Activated naive CD4-positive, alpha-beta T cell treated with anti-CD3 and anti-CD28 coated beads, Interleukin-2, amount 50 U/mL, for 16 hours (primary cell): ENCODE measurements at places on chromosomes 7 and 10.

- no peak for DNase-seq
These were observed 60.0 kb downstream of the GRK5 start for GRCh38 chr10:119267384-119267783.

DNA sequence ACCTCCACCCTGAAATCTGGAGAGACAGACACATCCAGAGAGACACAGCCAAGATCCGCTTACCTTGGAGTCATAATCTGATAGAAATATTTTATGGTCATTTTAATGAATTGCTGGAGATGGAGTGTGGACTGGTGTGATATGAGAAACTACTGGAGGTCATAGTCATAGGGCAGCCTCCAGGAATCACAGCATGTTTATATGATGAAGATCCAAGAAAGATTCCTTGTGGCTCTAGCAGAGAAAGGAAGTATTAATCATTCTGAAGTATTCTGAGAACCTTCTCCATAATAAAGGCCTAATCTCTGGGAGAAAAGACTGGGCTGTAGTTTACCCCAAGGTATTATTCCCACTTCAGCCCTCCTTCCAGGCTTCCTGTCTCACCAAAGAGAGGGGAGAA, 38.0 kb downstream of the POLR1F start:
- DNase-seq: no peak

- no peak for DNase-seq
These were observed 72.7 kb downstream of the ELFN1 start for GRCh38 chr7:1742555-1743303.

DNA sequence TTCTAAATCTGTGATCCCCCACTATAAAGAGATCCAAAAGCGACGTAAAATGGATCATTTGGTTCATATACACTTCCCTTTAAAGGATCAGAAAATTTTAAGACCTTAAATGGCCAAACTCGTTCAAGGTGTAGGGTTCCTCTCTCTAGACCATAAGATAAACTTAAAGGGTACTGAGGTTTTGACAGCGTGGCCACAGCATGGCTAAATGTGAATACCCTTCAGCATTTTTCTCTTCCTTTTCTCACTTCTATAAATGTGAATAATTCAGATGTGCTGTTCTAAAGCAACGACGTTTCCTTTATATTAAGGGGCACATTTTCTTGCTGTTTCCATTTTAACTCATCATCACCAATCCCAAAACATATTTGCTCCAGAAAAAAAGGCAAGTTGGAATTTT, 5.2 kb downstream of the ZCWPW1 start:
- DNase-seq: no peak

GRCh38 chr10:43194859-43195258, 56.6 kb downstream of the CSGALNACT2 start:
- DNase-seq: no peak

DNA sequence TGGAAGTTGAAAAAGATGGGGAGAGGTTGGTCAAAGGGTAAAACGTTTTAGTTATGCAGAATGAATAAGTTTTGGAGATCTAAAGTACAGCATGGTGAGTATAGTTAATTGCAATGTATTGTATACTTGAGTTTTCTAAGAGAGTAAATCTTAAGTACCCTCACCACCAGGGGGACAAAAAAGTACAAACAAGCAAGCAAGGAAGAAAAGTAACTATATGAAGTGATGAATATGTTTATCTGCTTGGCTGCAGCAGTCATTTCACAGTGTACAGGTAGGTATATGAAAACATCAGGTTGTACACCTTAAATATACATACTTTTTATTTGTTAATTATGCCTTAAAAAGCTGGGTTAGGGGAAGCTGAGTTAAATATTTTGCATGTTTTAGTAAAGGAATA, 157.3 kb downstream of the PCLO start:
- no peak for DNase-seq

DNA sequence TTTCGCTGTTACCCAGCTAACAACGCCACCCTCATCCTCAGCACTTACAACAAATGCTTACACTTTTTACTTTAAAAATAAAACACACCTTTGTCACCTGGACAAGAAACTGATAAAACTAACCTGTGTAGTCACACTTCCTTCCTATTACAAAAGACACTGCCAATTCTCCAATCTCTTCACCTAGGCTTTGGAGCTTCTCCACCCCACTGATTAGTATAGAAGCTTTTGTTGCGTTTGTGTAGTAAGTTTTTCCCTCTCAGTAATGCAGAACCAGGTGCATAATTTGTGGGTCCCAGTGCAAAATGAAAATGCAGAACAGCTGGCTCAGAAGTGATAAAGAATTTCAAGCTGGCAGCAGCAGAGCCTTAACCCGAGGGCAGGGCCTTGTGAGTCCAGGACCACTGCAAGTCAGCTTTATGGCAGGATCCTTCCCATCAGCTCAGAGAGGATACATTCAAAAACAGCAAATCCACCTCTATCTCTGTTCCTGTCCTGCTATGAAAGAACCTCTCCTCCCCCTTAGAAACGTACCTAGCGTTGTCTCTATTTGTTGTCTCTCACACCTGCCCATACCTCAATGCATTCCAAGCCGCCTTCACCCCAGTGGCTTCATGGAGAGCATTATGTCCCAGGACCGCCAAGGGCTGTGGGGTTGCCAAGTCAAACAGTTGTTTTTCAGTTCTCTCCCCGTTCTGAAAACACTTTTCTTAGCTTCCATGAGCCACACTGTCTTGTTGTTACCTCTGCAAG, 40.3 kb upstream of the EGFR start:
- no peak for DNase-seq

GRCh38 chr7:80257756-80258155, 123.1 kb downstream of the GNAI1 start:
- DNase-seq: no peak

GRCh38 chr7:51080216-51080615, 236.4 kb downstream of the COBL start:
- DNase-seq: no peak

DNA sequence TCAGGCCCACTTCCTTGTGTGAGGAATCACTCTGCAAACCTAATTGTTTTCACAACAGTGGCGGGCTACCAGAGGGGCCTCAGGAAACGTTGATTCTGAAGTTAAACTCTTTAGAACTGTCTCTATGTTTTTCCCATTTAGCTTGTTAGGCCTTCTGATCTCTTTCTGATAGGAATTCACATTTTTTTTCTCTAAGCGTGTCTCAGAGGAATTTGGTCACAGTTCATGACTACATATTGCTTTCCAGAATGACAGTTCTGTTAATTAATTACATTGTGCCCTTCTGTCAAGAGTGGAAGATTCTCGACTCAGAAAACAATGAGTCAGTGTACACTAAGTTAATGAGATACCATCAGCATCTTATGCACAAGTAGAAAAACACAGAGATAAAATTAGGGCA, 469.2 kb upstream of the C7orf33 start:
- no peak for DNase-seq

DNA sequence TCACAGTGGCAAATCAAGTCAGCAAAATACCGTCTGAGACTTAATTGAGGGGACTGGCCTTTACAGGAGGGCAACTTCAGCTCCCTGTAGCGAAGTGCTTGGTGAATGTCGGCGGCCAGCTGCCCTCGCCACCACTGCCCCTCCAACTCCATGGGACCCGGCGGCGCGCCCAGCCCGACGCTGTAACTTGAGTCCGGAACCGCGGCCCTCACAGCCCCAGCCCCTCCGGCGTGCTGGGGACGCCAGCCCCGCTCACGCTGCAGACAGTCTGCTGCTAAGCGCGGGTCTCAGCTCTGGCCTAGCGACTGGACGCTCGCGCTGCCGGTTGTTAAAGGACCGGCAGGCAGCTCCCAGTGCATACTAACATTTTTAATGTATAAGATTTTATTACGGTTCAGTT, 113.4 kb upstream of the NUPR2 start:
- no peak for DNase-seq

DNA sequence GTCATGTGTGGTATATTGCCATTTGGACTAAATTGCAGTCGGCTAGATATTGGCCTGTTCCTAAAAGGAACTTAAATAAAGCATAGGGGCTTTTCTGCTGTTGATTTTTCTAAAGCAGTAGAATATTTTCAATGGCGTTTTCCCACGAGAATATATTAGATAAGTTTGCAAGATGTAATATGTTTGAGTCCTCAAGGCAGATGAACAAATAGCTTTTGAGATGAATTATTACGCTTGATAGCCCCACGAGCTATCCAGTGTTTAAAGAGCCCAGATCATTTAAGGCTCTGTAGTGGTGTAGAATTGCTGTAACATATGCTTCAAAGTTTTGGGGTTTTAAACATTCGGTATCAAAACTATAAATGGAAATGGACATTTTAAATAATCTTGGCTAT, 2.9 kb downstream of the CELF2 start:
- DNase-seq: no peak

- no peak for DNase-seq
These were observed 252.8 kb downstream of the ELFN1 start for GRCh38 chr7:1922870-1923236.

DNA sequence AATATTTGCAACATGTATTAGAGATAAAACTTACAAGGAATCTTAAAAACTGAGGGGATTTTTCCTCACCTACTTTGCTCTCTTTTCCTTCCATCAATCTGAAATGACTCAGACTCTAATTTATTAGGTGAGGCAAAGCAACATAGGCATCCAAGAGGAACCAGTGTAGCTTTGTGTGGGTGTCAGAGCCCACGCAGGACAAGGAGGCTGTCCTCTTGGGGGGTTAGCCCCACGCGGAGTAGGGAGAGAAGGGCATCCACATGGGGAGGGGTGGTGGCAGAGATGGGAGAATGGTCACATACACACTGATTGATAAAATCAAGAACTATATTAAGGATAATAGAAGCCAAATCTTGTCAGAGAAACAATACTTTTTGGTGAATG, 33.8 kb upstream of the ARMS2 start:
- DNase-seq: no peak

DNA sequence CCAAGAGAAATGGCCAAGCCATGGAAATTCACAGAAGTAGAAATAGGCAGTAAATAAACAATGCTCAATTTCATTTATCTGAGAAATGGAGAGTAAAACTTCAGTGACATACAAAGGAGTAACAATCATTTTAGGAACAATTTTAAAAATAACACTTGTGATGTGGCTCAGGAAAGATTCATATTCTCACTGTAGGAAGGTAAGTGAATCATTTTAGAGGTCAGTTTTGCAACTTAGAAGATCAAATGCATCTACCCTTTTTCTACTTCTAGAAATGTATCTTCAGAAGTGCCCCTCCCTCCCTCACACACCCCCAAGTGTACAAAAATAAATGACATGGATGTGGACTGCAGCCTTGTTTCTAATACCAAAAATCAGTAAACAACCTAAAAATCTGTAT, 78.3 kb downstream of the ALOX5 start:
- DNase-seq: no peak

GRCh38 chr7:42014625-42015618, 222.1 kb downstream of the GLI3 start:
- peak; percentile 14 for DNase-seq

GRCh38 chr10:114810926-114811325, 10.7 kb upstream of the FHIP2A start:
- DNase-seq: no peak

DNA sequence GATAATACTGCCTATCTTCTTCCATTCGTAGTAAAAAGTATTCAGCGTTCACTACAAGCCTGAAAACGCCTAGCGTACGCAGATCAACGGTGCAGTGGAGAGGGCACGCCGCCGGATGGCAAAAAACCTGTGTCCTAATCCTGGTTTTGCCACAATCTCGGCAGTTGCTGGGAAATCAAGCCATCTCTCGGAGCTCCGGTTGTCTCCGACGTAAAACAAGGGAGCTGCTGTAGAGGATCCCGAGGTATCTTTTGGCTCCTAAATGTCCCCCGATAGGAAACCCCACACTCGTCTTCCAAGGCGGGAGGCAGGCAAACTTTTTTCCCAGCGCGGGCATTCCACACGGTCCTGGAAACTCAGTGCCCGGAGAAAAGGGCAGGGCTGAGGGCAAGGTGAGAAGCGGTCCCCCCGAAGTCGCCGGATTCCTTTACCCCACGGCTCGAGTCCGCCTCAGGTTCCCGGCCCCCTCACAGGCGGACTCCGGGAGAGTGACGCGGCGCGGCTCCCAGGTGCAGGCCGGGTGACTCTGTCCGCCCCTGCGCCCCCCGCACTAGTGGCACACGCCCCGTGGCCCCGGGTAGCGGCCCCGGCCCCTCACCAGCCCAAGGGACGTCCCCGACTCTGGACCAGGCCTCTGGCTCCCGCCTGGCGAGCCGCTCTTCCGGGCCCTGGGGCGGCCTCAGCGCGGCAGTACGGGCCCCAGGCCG, 649 bp downstream of the IDE start:
- peak; percentile 51 for DNase-seq

GRCh38 chr10:20608503-20608902, 288.6 kb downstream of the NEBL start:
- DNase-seq: no peak

- DNase-seq: peak; percentile 77
These were observed 41.5 kb upstream of the NMT2 start for GRCh38 chr10:15209827-15210509.

DNA sequence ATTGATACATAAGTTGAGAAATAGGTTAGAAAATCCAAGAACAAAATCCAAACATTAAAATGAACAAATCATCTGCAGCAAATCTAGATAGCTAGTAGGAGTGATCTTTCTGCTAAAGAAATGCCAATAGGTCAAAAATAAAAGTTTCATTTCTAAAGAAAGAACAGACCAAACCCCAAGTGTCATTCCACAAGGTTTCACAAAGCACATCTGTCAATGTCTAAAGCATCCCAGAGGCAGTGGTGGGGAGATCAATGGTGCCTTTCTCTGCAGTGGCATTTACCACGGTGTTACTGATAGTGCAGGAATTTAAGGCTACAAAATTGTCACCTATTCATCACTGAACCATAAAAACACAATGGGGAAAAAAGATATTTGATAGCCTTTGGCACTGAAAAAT, 147.9 kb downstream of the PARD3 start:
- DNase-seq: no peak

DNA sequence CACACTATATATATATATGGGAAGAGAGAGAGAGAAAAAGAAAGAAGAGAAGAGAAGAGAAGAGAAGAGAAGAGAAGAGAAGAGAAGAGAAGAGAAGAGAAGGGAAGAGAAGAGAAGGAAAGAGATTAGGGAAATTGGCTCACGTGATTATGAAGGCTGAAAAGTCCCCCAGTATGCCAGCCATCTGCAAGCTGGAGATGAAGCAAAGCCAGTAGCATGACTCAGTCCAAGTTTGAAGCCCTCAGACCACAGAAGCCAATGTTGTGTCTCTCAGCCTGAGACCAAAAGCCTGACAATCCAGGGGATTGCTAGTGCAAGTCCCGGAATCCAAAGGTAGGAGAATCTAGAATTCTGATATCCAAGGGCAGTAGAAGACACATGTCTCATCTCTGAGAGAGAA, 206.3 kb upstream of the PRSS1 start:
- DNase-seq: no peak

DNA sequence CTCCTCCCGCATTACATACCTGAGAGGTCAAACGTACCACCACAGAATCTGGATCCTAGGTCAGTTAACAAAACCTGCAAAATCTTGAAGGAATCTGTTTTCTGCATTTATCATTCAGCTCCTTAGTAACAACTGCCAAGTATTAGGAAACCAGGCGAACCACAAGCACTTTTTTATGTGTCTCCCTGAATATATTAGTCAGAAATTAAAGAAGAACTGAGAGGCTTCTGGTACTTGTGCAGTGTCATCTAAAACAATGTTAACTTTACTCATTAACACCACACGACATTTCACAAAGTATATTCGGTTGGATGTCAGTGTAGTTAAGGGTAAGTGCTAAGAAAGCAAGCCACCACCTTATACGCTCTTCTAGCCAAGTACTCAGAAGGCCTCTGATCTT, 2.5 kb downstream of the CCDC6 start:
- DNase-seq: no peak

GRCh38 chr7:29084832-29085231, 61.5 kb downstream of the CPVL start:
- DNase-seq: no peak

GRCh38 chr7:18384491-18385143, 110.9 kb upstream of the HDAC9 start:
- DNase-seq: no peak
